ENCODE measurements at places on chromosomes 12 and 14.

DNA sequence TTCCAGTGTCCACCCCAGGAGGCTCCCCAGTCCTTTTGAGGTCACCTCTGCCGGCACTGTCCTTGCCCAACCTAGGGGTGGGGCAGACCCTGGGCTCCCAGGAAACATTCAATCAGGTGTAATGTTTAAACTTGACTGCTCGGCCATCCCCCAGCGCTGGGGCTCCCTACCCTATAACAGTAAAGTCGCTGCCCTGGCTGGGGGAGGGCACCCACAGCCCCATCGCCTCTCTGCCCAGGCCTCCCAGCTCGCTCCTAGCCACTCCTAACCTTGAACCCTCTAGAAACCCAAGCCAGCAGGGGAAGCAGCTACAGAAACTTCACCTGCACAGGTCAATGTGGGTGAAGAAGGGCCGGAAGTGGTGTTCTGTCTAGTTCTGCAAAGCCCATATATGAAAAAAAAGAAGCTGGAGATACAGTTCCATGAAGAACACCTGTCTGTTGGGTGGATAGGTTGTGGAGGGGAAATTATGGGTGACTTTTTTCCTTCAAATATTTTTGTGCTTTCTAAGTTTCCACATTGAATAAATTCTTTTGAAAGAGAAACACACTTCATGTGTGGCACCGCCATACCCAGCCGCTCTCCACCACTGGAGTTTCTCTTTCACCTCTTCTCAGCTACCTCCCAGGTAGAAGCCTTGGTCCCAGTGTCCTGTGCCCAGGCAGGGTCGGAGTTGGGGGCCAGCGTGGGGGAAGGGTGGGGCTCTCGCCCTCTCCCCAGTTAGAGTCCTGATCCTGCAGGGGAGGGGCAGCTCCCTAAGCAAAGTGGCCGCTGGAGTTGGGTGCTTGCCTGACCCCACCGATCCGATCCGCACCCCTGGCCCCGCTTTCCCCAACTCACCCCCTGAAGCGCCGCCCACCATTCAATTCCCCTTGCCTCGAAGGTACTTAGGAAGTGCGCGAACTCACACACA, 1.1 kb downstream of the CLMN start:
- DNase-seq: no peak

DNA sequence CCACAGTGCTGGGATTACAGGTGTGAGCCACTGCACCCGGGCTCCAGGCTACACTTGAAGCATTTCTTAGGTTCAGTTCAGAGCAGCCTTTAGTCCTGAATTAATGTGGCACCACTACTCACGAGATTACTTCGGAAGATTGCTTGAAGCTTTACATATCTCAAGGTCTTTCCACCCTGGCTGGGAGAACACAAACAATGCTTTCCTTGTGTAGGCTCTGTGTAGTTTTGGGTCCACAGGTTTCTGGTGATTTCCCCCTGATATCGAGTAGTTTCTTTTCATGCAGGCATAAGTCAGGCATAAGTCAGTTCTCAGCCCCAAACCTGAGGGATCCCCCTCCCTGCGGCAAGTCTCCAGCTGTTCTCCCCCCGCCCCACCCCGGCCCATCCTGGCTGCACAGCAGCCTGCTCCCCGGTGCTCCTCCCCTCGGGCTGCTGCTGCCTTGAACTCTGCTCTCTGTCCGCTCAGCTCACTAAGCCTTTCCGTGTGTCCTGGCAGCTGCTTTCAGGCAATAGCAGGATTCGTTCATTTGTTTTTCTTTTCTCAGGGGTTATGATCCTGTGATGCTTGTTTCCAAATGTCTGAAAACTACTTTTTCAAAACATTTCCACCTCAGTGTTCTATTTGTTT, 417.7 kb downstream of the TMEM121 start:
- no peak for DNase-seq

GRCh38 chr12:132056951-132057350, 87.2 kb downstream of the DDX51 start:
- no peak for DNase-seq

GRCh38 chr12:26037615-26038220, 79.2 kb downstream of the RASSF8 start:
- DNase-seq: no peak

DNA sequence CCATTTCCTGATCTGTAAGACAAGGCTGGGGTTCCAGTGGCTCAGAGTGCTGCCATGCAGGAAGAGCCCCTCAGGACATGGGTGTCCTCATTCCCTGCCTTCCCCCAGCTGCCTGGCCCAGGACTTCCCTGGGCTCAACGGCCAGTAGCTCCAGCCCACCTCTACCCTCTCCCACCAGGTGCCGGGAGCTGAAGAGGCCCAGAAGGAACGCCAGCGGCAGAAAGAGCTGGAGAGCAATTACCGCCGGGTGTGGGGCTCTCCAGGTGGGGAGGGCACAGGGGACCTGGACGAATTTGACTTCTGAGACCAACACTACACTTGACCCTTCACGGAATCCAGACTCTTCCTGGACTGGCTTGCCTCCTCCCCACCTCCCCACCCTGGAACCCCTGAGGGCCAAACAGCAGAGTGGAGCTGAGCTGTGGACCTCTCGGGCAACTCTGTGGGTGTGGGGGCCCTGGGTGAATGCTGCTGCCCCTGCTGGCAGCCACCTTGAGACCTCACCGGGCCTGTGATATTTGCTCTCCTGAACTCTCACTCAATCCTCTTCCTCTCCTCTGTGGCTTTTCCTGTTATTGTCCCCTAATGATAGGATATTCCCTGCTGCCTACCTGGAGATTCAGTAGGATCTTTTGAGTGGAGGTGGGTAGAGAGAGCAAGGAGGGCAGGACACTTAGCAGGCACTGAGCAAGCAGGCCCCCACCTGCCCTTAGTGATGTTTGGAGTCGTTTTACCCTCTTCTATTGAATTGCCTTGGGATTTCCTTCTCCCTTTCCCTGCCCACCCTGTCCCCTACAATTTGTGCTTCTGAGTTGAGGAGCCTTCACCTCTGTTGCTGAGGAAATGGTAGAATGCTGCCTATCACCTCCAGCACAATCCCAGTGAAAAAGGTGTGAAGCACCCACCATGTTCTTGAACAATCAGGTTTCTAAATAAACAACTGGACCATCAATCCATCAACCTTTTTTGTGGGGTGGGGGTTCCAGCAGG, 17.6 kb downstream of the AGAP2 start:
- no peak for DNase-seq

GRCh38 chr12:6839482-6840201, 1.1 kb upstream of the GNB3 start:
- no peak for DNase-seq

DNA sequence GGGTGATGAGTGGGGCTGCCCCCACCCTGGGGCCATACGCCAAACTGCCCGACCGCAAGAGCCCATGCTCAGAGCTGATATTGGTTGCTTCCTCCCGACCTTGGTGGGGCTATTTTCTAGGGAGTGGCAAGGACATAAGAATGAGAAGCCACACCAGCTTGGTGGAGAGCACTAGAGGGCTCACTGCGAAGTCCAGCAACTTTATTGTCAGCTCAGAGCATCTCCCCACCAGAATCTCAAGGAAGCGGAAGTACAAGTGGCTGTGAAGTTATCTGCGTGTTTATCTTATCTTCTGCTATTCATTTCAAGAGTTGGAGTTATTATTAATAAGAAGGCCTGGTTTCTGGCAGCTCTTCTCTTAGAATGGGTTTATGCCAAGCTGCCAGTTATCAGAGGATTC, 4.9 kb upstream of the PLXNC1 start:
- DNase-seq: no peak

DNA sequence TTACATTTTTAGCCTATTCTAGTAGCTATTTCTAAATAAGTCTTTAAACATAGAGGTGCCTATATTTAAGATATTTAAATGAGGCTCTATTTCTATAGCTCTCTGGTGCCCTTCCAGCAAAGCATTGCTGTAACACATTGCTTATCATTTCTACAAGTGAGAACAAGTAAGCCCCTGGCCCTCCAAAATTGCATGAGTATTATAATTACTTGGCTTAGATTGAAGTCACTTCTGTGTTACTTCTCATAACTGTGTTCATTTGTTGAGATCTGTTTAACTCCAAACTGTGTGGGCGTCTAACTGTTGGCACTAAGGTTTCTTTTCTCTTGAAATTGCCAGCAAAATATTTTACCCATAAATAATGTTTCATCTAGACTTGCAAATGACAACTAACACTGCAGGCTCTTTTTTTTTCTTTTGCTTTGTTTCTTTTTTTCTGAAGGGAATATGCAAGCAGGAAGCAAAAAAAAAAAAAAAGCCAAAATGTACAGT, 66.5 kb downstream of the DAD1 start:
- no peak for DNase-seq

GRCh38 chr14:55881577-55882241, 236.5 kb upstream of the PELI2 start:
- DNase-seq: no peak

GRCh38 chr12:68331500-68331868, 678 bp downstream of the MDM1 start:
- no peak for DNase-seq

- DNase-seq: no peak
Measured at GRCh38 chr12:113142173-113142885, 6.8 kb upstream of the RASAL1 start.

DNA sequence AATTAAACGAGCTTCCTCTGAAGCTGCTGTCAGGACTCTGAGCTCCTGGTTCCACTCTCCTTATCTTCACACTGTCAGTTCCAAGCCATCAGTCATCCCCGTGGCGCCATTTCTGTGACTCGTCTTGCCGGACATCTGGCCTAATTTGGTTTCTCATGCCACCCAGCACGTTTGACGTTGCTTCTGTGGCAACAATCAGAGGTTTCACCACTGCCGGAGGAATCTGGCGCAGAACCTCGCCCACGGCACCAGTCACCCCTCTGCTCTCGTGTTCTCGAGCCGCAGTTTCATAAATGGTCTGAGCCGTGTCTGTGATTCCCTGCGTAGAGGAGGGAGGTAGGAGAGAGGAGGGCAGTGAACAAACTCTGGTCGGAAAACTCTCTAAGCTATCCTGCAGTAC, 29.7 kb downstream of the BDKRB1 start:
- no peak for DNase-seq

GRCh38 chr12:44285321-44285960, 449.6 kb downstream of the TMEM117 start:
- DNase-seq: no peak

DNA sequence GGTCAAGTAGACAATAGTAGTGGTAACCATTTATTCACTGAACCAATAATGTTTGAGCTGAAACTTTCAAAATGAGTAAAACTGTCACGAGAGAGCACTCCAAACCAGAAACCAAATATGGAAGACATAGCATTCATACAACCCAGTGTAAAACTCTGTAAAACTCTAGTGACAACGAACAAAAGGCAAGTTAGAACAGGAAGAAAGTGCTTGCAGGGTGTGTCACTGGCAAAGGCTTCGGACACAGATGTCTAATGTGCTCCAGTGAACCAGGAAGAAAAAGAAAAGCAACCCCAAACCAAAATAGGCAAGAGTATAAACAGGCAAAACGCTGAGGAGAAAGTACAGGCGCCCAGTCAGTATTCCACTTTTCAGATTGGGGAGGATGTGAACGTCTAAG, 79.3 kb upstream of the FZD10 start:
- DNase-seq: no peak

GRCh38 chr12:46585854-46586621, 213.5 kb upstream of the SLC38A2 start:
- DNase-seq: no peak

- DNase-seq: no peak
Measured at GRCh38 chr12:108082485-108082884, 46.6 kb upstream of the WSCD2 start.

GRCh38 chr12:128825835-128826234, 2.1 kb upstream of the SLC15A4 start:
- no peak for DNase-seq

- no peak for DNase-seq
Measured at GRCh38 chr14:31582836-31583452, 21.7 kb downstream of the NUBPL start.

DNA sequence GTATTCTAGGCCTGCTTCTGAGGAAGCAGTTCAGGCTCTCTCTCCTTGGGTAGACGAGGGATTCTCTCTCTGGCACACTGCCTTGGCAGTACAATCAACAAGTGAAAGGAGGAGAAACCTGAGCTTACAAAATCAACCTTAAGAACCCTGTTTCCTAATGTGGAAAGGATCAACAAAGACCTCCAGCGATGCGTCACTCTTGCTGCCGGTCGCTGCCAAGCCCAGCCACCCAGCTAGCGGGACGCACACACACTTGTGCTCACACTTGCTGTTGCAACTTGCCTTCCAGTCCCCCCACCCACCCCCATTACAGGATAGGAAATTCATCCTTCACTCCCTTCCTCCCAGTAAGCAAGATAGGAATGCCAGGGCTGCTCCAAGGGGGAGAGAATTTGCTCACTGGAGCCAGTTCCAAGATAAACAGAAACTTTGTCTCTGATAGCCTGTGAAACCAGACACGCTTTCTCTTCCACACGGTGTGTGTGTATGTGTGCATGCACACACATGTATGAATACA, 144.3 kb downstream of the BCL11B start:
- DNase-seq: no peak
